NCI-H345 (cell line): ENCODE measurements at places on chromosomes 11 and 22.

- DNase-seq: no peak
These were observed 3.3 kb downstream of the KDELR3 start for GRCh38 chr22:38471237-38471636.

GRCh38 chr11:70424765-70425344 is 26.5 kb downstream of the CTTN start:
- no peak for DNase-seq

GRCh38 chr11:119388103-119388502 is 6.6 kb upstream of the USP2 start:
- DNase-seq: no peak

DNA sequence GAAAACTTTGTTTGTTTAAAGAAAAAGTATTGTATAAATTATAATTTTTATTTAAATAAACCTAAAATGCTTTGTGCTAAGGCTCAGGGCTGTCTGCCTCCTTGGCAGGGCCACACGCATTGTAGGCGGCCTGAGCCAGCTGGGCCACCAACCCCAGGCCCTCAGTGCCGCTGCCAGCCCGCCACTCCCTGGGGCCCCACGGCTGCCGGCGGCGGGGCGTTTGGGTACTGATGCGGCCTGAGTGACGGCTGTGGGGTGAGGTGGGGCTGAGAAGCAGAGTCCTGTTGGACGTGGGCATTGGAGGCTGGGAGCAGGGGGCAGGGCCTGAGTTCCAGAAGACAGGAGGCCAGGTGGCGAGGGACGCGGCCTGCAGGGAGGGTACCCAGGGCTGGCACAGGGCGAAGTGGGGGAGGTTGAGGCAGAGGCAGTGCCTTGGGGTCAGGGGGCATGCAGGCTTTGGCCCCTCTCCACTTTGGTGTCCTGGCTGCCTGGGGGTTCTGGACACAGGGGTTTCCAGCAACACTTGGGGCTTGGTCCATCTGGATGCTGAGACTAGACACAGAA is 58.3 kb downstream of the CERK start:
- no peak for DNase-seq

DNA sequence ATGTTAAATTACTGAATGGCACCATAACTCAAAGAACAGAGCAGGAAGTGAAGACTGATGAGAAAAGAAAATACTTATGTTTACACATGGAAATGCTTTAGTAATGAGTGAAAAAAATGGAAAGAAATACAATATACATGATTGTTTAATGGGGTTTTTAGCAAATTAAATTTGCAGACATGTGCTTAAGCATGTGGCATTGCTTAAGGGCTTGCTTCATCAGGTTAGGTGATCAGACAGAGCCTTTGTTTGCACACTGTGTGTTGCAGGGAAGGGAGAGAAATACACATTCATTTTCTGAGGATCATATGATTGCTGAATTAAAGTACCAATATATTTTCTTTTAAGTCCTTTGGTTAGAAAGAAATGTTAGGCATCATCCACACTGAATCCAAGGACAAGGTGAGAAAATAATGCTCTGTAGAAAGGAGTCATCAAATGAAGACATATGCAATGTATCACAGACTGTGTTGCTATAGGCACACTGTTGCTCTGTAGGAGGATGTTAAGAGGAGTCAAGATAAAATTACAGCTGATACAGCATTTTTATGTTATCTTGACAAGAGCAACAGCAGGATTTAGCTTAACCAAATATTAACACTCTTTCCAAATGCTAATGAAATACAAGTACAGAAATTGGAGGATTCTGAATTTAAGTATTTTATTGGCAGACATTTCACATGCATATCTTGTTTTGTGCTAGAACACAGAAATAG is 23.4 kb upstream of the ARHGAP20 start:
- no peak for DNase-seq

- no peak for DNase-seq
These were observed 39.5 kb upstream of the CUL5 start for GRCh38 chr11:107969219-107969618.

GRCh38 chr22:19641254-19641982 is 72.9 kb upstream of the SEPTIN5 start:
- no peak for DNase-seq

DNA sequence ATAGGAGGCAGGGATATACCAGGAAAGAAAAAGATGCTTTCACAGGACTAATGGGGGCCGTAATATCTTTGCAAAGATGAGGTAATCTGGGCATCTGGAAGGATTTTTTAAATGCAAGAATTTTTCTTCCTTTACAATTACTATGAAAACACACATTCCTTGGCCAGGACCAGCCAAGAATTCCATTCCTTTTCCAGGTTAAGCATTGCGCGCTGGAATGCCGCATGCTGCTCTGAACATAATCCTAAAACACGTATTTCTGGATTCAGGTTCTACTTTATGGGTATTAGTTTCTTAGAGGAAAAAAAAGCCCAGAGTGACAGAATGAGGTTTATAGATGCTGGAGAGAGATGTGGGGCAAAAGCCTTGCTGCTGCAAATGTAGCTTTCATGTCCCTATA is 99.4 kb upstream of the SORL1-AS1 start:
- no peak for DNase-seq

- DNase-seq: no peak
These were observed 141.4 kb downstream of the FBXO7 start for GRCh38 chr22:32615874-32616564.

DNA sequence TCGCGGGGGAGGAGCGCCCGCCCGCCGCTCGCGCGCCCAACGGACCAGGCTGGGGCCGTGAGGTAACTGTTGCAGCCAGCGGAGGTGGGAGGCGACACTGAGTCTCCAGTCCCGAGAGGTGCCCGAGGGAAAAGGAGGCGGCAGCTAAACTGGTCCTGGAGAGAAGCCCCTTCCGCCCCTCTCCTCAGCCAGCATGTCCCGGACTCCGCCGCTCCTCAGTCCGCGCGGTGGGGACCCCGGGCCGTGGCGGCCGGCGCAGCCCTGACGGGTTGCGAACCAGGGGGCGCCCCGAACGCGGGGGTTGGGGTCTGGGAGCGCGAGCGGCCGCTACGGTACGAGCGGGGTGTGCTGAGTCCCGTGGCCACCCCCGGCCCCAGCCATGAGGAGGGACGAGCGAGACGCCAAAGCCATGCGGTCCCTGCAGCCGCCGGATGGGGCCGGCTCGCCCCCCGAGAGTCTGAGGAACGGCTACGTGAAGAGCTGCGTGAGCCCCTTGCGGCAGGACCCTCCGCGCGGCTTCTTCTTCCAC is at the start of gene PDE3B:
PDE3B (plus strand) TSS at position 108 of the 529 bp plus-strand sequence; CDS start at position 380, 272 bp downstream.
- peak; percentile 88 for DNase-seq

DNA sequence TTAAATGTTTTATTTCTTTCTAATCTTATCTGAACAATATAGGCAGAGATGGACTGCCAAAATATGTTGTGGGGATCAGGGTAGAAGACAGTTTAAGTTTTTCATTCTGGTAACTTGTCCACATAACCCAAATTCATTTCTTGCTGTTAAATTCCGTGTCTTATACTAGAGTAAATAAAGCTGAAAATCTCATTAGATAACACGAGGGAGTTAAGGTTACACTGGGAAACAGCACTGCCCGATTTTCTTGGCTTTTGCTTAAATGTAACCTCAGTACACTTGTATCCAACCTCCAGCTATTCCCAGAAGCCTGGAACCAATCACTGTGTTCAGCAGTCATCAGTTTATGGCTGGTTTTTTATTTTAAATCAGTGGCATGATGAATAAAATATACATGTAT is 48.2 kb downstream of the MICAL3 start:
- DNase-seq: no peak

- DNase-seq: no peak
These were observed 33.1 kb upstream of the SPTBN2 start for GRCh38 chr11:66762088-66762487.

DNA sequence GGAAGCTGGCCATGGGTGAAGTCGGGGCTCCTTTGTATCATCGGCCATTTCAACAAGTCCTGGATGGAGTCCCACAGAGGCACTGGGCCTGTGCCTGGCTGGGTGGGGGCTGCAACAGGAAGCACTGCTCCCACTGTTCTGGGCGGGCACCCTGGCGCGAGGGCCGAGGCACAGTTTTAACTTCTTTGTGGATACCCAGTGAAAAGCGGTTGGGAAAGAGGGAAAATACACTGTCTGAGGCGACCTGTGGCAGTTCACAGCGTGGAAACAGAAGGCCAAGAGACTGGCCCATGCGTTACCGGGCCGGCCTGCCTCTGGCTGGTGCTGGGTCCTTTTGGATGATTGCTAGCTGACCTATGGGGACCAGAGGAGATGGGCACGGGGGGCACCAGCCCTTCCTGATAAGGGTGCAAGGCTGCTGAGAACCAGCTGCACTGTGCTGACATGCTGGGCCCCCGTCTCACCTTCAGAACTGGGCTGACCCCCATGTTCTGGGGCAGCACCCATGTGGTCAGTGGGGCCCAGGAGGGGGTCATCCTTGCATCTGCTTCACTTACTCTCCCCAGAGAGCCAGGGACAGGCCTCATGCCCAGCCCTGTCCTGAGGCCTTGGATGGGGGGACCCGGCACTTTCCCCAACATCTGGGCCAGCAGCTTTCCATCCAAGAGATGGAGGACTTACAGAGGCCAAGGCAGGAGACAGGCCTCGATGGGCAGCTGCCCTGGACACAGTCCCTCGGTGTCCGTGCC is 4.2 kb downstream of the OVOL1 start:
- DNase-seq: no peak

GRCh38 chr11:21640491-21640890 is 552.4 kb upstream of the ANO5 start:
- no peak for DNase-seq

DNA sequence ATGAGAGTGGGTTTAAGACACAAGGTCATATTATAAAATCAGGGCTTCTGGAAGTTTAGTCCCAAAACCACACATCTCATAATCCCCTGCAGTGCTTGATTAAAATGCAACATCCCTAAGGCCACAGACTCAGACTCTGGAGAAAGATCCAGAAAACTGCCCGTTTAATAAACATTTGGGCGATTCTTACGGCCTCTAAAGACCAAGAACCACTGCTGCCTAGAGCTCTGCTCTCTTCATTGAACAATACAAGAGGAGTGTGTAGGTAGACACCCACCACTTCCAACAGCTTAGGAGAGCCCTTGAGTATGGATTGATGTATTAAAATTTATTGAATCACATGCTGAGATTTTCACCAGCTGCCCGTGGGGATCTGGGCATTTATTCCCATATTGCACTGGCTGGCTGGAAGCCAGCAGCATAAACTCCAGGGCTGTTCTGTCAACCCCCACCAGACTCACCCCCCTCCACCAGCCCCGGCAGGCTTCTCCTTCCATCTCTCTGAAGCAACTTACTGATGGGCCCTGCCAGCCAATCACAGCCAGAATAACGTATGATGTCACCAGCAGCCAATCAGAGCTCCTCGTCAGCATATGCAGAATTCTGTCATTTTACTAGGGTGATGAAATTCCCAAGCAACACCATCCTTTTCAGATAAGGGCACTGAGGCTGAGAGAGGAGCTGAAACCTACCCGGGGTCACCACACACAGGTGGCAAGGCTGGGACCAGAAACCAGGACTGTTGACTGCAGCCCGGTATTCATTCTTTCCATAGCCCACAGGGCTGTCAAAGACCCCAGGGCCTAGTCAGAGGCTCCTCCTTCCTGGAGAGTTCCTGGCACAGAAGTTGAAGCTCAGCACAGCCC is 749 bp upstream of the BEST1 start:
- peak; percentile 95 for DNase-seq
